A549 treated with Mapracorat at 1 μM for 4 hours (cell line): ENCODE measurements at places on chromosomes 2 and 18. TPM values are rescaled to one million over a fixed set of nuclear protein-coding genes. Genes with fewer than 3 reads are reported as not detected.

The DSG2 gene
- 44.3 to 68.1 TPM (median 62.4 TPM) in 5 replicates for total RNA-seq

The PCARE gene
- not detected in 5 replicates for total RNA-seq

The ALPP gene
- total RNA-seq = 5.1 to 7.2 TPM (median 6.8 TPM) in 5 replicates

The GAREM1 gene
- 4.3 to 6.2 TPM (median 5.3 TPM) in 5 replicates for total RNA-seq

The LMAN1 gene
- 24.7 to 31.7 TPM (median 30.7 TPM) in 5 replicates for total RNA-seq

The ELOA2 gene
- total RNA-seq = not detected in 5 replicates

The TCF23 gene
- total RNA-seq = not detected in 5 replicates

The RAB11FIP5 gene
- total RNA-seq = 31.8 to 36.4 TPM (median 33.6 TPM) in 5 replicates

The CRYGD gene
- total RNA-seq = not detected in 5 replicates

The COL3A1 gene
- 0.07 to 0.26 TPM (median 0.15 TPM) in 5 replicates for total RNA-seq

The POTEE gene
- total RNA-seq = 0.02 to 0.07 TPM (median 0.05 TPM) in 4 of 5 replicates, not detected in the other

The RRM2 gene
- 190 to 245 TPM (median 220 TPM) in 5 replicates for total RNA-seq

The CNTNAP5 gene
- not detected in 5 replicates for total RNA-seq

The ZAP70 gene
- 0.27 TPM in 1 of 5 replicates, not detected in the others for total RNA-seq

The KCNF1 gene
- total RNA-seq = 20.6 to 47.2 TPM (median 36.0 TPM) in 5 replicates
